ENCODE measurements at places on chromosomes 1 and 21.

DNA sequence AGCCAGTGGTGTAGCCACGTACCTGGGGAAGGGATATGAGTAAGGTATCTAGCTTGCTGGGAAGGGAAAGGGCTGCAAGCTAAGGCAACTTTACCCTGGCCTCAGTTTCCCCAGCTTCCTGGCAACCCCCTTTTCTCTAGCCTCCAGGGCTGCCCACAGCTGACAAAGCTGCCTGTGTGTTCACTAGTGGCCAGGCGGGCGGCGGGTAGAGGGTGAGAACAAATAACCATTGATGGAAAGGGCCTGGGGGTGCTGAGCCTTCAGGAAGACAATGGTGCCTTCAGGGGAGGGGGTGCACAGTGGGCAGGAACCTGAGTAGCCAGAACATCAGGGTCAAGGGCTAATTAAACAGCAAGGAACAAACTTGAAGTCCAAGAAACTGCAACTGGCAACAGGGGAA, 6.1 kb downstream of the CERS2 start:
- no peak for DNase-seq

GRCh38 chr1:20166051-20166450, 19.8 kb upstream of the UBXN10 start:
- DNase-seq, result no peak

- no peak for DNase-seq
Measured at GRCh38 chr1:61828805-61829204, 86.5 kb downstream of the PATJ start.

DNA sequence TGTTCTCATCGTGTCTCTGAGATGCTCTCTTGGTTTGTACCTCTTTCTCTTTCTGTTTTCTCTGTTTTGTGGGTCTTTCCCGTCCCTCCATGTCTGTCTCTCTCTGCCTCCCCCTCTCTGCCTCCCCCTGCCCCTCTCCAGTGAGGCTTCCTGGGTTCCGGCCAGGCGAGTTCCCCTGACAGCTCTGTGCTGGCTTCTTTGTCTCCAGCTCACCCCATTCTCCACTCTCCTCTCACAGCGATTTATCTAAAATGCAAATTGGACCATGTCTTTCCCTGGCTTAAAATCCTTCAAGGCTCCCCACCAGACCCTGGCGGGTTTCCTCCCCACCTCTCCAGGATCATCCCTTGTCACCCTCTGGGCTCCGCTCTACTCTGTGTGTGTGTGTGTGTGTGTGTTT, 202.4 kb upstream of the POU3F1 start:
- no peak for DNase-seq

GRCh38 chr1:174968750-174969244, 30.9 kb upstream of the CACYBP start:
- peak; percentile 32 for DNase-seq

DNA sequence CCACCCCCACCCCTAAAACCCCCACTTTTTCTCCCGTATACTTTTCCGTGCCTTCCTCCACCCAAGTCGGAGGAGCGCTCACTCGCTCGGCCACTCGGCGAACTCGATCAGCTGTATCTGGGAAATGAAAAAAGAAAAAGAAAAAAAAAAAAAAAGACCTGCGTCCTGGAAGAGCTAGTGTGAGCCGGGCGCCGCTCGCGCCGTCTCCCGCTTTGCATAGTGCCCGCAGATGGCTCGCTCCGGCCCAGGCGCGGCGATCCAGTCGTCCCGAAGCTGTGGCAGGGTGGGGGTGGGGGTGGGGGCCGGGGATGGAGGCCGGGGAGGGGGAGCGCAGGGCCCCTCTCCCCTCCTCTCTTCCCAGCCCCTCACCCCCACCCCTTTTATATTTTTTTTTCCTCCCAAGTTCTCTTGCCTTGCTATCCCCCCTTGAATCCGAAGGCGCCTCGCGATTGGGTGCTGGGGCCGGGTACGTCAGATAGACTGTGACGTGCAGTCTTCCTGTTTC, 299 bp upstream of the PROX1 start:
- DNase-seq, result no peak

DNA sequence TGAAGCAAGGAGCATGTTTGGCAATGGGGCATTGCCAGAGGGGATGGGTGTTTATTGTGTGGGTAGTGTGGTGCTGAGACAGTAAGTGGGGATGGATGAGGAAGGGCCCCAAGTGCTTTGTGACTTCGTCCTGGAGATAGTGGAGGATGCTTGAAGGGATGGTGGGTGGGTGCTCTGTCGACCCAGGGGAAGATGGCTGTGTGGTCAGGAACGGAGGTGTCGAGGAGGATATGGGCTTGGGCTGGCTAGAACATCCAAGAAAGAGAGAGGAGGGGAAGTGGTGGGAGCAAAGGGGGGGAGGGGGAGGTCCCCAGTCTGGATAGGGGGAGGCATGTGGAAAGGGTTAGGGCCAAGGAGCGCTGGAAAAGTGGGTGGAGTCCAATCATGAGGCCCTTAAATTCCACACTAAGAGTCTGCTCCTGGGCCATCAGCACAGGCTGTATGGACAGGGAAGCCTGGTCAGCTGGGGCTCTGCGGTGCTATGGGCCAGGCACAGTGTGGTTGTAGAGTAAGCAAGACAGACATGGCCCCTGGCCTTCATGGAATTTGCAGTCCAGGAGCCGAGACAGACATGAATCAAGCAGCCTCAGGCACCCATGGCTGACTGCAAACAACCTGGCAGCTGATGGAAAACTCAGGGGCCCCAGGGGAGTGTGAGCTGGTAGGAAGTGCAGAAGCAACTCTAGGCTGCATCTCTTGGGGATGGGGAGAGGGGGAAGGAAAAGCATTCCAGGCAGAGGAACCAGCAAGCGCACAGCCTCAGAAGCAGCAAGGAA, 36.3 kb downstream of the EDN2 start:
- no peak for DNase-seq

DNA sequence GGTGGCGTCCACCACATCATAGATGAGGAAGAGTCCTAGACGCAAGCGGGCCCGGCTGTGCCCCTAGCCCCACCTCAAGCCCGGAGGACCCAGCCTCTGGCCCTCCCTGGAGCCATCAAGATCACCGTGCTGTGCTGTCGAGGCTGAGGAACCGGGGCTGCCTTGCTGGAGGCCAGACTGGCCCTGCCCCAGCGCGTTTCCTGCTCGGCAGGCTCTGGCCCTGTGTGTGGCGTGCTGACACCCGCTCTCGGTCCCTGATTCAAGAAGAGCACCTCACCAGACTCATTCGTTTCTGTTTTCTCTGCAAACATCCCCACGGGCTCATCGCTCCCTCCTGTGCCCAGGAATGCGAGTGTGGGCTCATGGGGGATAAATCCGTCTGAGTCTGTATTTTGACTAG, 51.1 kb downstream of the GLIS1 start:
- DNase-seq, result no peak

All from activated T-cell treated with anti-CD3 and anti-CD28 coated beads, Interleukin-2, amount 50 U/mL, for 1 hour (primary cell).